ENCODE measurements at places on chromosomes 2 and 18.
A peak's percentile ranks its signal among the peaks of the same experiment; 100 is the strongest.

GRCh38 chr2:28393114-28393836 lies 617 bp downstream of the FOSL2 start:
- no peak for DNase-seq

GRCh38 chr18:75363446-75364225 lies 63.9 kb downstream of the SMIM21 start:
- DNase-seq = no peak

DNA sequence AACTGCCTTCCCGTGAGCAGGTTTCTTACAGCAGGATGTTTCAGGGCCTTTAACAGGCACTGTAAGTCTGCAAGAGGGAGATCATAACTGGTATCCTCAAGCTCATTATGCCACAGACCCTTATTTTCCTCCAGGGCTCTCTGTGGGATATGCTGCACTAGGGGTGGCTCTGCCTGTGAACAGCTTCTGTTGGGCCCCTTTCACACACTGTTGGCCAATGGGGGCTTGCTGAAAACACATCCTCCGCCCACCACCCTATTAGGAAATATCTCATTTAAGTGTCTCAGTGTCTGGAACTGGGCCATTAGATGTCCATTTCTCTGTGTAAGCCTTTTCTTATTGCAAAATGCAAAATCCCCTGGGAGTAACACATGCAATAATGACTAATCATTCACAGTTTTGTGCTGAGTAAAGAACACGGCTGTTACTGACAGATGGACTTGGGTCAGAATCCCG lies 414.3 kb upstream of the HS6ST1 start:
- DNase-seq = no peak

DNA sequence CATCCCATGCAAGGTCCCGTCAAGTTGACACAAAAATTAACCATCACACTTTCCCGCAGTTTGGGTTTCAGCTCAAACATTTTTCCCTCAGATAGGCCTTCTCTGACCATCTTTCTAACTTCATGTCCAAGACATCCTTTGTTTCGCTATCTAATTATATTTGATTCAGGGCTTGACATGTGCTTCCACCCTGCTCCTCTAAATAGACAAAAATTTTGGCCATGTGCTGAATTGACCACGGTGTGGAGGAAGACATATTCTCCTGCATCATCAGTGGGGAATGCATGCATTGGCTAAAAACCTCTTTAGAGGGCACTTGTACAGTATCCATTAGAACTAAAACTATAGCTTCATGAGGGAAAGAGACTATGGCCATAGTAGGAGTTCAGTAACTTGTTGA lies 81.2 kb downstream of the PLCL1 start:
- DNase-seq = no peak

- no peak for DNase-seq
Measured at GRCh38 chr18:79772108-79772864, 25.5 kb upstream of the KCNG2 start.

DNA sequence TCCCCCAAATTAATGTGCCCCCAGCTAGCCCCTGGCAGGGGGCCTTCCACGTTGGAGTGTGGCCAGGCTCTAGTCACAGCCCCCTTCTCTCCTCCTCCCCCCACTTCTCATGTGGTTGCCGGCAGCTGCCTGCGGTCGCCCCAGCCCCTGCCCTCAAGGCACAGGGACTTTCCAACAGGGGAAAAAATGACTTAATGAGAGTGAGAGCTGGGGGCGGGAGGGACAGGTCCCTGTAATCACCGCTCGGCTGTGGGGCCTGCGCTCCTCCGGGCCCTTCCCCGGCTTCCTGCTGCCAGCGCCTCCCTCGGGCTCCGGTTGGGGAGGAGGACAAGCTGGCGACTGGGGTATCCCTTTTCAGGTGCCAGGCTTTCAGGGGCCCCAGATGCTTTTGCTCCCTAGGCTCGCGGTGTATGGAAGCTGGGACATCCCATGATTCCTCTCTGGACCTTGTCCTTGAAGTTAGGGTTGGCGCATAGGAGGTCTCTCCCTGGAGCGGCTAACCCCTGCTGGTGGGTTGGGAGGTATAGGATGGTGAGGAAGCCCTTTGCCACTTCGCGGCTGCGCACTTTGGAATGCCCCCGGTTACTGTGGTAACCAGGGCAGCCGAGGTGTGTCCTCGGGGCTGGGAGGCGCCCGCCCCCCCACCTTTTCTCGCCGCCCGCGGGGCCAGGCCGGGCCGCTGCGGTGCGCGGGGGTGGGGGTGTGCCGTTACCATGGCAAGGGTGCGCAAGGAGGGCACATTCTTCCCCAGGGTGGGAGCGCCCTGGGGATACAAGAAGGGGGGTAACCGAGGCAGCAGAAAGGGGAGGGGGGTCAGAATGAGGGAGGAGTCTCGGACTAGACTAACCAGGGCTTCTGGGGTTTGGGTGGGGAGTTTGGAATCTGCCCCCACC lies 16.1 kb downstream of the WNT10A start:
- peak; percentile 74 for DNase-seq

DNA sequence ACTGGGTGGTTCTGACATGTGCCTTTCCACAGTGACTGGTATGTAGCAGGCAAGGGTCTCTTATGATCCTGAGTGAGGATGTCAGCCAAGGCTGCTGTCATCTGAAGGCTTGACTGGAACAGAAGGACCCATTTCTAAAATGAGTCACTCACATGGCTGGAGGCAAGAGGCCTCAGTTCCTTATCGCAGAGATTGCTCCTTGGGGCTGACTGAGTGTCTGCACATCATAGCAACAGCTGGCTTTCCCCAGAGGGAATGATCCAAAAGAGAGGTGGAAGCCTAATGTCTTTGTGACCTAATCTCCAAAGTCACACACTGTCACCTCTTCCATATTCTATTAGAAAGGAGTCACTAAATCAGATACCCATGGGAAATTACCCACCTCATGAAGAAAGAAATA lies 114.0 kb downstream of the NEDD4L start:
- no peak for DNase-seq

GRCh38 chr2:209208211-209208610 lies 215.6 kb upstream of the MAP2 start:
- no peak for DNase-seq

GRCh38 chr2:119106301-119106897 lies 52.2 kb downstream of the C1QL2 start:
- peak; percentile 5 for DNase-seq

DNA sequence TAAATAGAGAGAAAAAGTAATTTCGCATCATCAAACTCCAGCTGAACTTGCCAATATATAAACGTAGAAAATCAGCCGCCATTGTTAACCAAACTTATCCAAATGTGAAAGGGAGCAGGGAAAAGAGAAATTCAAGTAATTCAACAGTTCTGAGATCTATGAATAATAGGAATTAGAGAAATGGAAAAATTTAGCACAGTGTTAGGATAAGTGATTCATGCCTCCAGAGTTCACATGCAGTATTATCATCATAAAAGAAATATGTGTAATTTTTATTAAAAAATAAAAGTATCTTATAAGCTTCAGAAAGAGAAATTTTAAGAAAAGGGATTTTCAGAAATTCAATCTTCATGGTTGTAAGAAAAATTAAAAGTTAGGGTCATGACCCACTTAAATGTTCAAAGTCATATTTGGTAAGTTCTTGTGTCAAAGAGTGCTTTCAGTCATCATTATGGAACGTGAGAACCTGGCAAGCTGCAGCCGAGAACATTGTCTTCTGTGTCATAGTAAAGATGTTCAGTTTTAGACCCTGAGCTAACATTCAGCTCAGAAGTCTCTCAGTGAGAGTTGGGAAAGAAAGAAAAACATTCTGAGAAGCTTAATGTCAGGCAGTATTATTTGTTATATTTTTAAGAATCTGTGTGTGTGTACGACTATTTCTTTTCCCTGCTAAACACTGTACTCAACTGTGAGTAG lies 414.3 kb upstream of the RGPD4 start:
- no peak for DNase-seq

GRCh38 chr2:85257359-85257969 lies 70.3 kb downstream of the TGOLN2 start:
- no peak for DNase-seq

Data from activated CD8-positive, alpha-beta memory T cell treated with anti-CD3 and anti-CD28 coated beads for 1 hour (primary cell).